Activated CD4-positive, alpha-beta T cell treated with anti-CD3 and anti-CD28 coated beads, Interleukin-2, amount 10 ng/mL, durations not matched to agents 7 days and 5 days (primary cell): ENCODE measurements at places on chromosomes 3 and 15. TPM values are rescaled to one million over a fixed set of nuclear protein-coding genes. Genes with fewer than 3 reads are reported as not detected.

GRCh38 chr3:5709714-5710113, 522.2 kb downstream of the EDEM1 start:
- H3K4me1 ChIP-seq: no peaks in the 10 kb centered on the region
- no peak for DNase-seq
- H3K27me3 ChIP-seq: no peaks in the 10 kb centered on the region
- H3K27ac ChIP-seq: no peak overlapping the region
- H3K36me3 ChIP-seq: no peaks in the 10 kb centered on the region

Gene SH2D7
- total RNA-seq: not detected

Gene PLA2G4E
- not detected for total RNA-seq

- peaks cover 86% of the 10 kb centered on the region for H3K4me1 ChIP-seq
- no peak for DNase-seq
- H3K27ac ChIP-seq: peak overlapping the region; percentile 42
- peaks cover 27% of the 10 kb centered on the region for H3K36me3 ChIP-seq
- no peaks in the 10 kb centered on the region for H3K27me3 ChIP-seq
- H3K4me3 ChIP-seq: peak overlapping the region; percentile 37
Measured at GRCh38 chr15:60574801-60575631, 96.1 kb upstream of the ICE2 start.

DNA sequence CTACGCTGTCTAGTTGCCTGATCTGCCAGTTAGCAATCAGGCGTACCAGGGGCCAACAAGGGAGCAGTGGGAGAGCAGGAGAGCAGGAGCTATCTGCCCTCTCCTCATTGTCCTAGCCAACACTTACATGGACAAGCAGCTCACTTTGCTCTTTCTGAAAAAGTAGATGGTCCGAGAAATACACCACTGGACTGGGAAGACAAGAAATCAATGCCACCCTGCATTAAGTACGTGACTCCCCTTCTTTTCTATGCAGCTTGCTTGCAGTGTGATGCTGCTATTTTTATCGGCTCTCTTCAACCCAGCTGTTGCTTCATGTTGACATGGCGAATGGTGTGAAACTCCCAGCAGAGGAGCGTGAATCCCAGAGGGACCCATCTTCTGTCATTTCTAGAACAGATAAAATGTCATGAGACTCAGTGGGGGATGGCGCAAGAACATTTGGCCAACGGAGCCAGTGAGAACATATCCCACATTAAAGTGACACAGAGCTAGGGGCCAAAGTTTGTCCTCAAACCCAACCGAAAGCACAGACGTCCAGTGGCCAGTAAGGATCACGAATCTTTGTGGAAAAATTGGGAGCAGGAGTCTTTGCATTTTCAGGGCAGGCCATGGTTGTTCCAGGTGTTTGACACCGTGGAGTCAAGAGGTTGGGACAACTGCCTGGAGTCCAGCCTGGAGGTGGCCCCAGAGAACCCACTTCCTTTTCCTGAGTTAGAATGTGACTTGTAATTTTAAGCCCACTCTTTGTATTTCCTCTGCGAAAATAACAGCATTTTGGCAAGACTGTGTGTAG, 53.7 kb upstream of the MEF2A start:
- DNase-seq: no peak
- no peak overlapping the region for H3K4me3 ChIP-seq
- no peaks in the 10 kb centered on the region for H3K27me3 ChIP-seq
- no peaks in the 10 kb centered on the region for H3K36me3 ChIP-seq
- peaks cover 32% of the 10 kb centered on the region for H3K4me1 ChIP-seq
- no peak overlapping the region for H3K27ac ChIP-seq

DNA sequence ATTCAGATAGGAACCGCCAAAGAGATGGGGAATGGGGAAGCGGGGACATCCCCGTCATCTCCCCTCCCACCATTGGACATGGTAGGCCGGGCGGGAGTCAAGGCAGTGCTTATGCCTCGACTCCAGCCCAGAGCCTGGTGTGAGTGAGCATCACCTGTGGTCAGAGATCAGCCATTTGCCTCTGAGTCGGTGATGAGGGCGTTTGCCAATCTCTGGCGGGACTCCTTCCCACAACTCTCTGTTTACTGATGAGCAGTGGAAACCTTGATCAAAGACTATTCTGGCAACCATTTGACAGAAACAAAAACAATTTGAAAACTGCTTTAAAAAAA, 63.9 kb upstream of the HES1 start:
- H3K27ac ChIP-seq: no peak overlapping the region
- DNase-seq: no peak
- peak overlapping the region; percentile 49 for H3K4me3 ChIP-seq
- H3K27me3 ChIP-seq: peaks cover 72% of the 10 kb centered on the region
- H3K4me1 ChIP-seq: peaks cover 18% of the 10 kb centered on the region
- peaks cover 4% of the 10 kb centered on the region for H3K36me3 ChIP-seq

Gene CRABP1
- not detected for total RNA-seq

GRCh38 chr15:77067691-77068367, 3.1 kb downstream of the TSPAN3 start:
- H3K27ac ChIP-seq: no peak overlapping the region
- H3K27me3 ChIP-seq: peaks cover 8% of the 10 kb centered on the region
- H3K36me3 ChIP-seq: peaks cover 2% of the 10 kb centered on the region
- peaks cover 19% of the 10 kb centered on the region for H3K4me1 ChIP-seq

Gene MAP2K1
- total RNA-seq: 72.1 TPM

DNA sequence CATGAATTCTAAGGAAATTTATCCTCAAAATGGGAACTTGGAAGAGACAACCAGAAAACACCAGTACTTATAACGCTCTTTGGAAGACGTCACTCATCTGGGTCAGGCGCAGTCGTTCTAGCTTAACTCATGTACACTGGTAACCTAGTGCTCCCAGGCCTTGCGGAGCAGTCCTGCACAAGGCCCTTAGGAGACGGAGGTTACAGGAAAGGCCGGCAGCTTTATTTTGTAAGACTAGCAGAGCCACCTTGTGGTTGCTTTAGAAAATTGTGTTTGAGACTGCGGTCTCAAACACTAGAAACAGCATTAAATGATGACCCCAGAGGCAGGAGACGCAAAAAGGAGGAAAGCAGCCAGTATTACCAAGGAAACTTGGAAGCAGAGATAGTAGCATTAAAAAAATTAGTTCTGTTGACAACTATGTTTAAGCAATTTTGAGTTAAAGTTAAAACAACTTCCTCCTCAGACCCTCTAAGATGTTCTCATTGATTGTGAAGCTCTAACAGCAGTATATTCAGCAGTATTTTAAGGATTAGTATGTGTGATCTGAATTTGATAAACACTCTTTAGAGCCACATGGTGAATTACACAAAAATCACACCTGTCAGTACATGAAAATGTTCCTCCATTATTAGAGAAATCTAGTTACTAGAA, 141.9 kb upstream of the C2CD4B start:
- no peak overlapping the region for H3K27ac ChIP-seq
- no peaks in the 10 kb centered on the region for H3K36me3 ChIP-seq

Gene CYFIP1
- 16.3 TPM for total RNA-seq

DNA sequence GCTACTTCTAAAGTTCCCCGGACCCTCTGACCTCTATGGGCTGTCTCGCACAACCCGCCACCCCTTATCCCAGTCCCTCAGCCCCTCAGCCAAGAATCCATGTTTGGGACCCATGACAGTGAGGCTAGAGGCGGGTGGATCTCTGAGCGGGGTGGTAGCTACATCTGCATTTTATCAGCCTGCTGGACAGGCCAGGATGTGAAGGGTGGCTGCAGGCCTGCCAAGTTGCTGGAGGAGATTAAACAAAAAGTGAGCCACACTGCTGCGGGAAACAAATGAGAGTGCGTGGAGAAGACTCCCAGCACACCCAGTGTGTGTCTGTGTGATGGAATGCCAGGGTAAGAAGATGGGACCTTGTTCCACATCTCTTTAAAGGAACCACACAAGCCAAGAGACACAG, 51.1 kb upstream of the SPATA12 start:
- H3K27me3 ChIP-seq: peaks cover under 1% of the 10 kb centered on the region
- H3K36me3 ChIP-seq: no peaks in the 10 kb centered on the region
- H3K4me1 ChIP-seq: peaks cover 9% of the 10 kb centered on the region
- no peak overlapping the region for H3K27ac ChIP-seq
- H3K4me3 ChIP-seq: no peak overlapping the region
- no peak for DNase-seq

- H3K27me3 ChIP-seq: peaks cover 2% of the 10 kb centered on the region
- H3K27ac ChIP-seq: peak overlapping the region; percentile 78
- peaks cover 45% of the 10 kb centered on the region for H3K4me1 ChIP-seq
- peak overlapping the region; percentile 35 for H3K4me3 ChIP-seq
Measured at GRCh38 chr3:195150181-195151118, 120.5 kb downstream of the XXYLT1 start.

Gene SEMA7A
- 3.5 TPM for total RNA-seq

- H3K4me1 ChIP-seq: peaks cover 72% of the 10 kb centered on the region
- no peak for DNase-seq
- peaks cover 34% of the 10 kb centered on the region for H3K36me3 ChIP-seq
- H3K27me3 ChIP-seq: no peaks in the 10 kb centered on the region
- no peak overlapping the region for H3K4me3 ChIP-seq
- no peak overlapping the region for H3K27ac ChIP-seq
Measured at GRCh38 chr3:71497367-71497897, 86.1 kb downstream of the FOXP1 start.

Gene CLDN16
- total RNA-seq: not detected

Gene TLR9
- total RNA-seq: 0.65 TPM

- no peak for DNase-seq
- H3K27me3 ChIP-seq: no peaks in the 10 kb centered on the region
- H3K27ac ChIP-seq: no peak overlapping the region
- H3K4me3 ChIP-seq: no peak overlapping the region
Measured at GRCh38 chr3:134527037-134527436, 41.2 kb downstream of the CEP63 start.

DNA sequence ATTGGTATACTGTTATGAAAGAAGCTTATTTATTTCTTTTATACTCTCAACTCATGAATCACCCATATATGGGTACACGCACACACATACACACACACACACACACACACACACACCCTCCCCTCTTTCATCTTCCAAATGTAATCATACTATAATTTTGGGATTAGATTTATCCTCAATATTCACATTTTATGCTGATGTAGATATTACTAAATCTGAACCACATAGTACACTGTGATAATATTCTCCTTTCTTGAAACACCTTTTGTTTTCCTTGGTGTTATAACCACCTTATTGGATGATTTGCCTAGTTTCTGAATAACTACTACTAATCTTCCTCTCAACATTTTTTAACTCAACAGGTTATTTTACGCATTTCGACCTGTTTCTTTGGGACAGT, 8.1 kb upstream of the GHSR start:
- H3K36me3 ChIP-seq: no peaks in the 10 kb centered on the region
- no peak overlapping the region for H3K4me3 ChIP-seq
- no peak for DNase-seq
- no peak overlapping the region for H3K27ac ChIP-seq
- H3K4me1 ChIP-seq: no peaks in the 10 kb centered on the region

Gene CLEC3B
- total RNA-seq: 0.30 TPM

GRCh38 chr3:147411238-147411814, 2.2 kb downstream of the ZIC1 start:
- H3K36me3 ChIP-seq: peaks cover 20% of the 10 kb centered on the region
- H3K4me3 ChIP-seq: peak overlapping the region; percentile 35
- no peak for DNase-seq
- peaks cover 19% of the 10 kb centered on the region for H3K4me1 ChIP-seq
- peak overlapping the region; percentile 70 for H3K27ac ChIP-seq
- peaks cover 74% of the 10 kb centered on the region for H3K27me3 ChIP-seq

- H3K27ac ChIP-seq: no peak overlapping the region
- no peaks in the 10 kb centered on the region for H3K36me3 ChIP-seq
- H3K4me3 ChIP-seq: no peak overlapping the region
- no peaks in the 10 kb centered on the region for H3K4me1 ChIP-seq
- no peak for DNase-seq
Measured at GRCh38 chr15:72098040-72098439, 19.9 kb downstream of the MYO9A start.

DNA sequence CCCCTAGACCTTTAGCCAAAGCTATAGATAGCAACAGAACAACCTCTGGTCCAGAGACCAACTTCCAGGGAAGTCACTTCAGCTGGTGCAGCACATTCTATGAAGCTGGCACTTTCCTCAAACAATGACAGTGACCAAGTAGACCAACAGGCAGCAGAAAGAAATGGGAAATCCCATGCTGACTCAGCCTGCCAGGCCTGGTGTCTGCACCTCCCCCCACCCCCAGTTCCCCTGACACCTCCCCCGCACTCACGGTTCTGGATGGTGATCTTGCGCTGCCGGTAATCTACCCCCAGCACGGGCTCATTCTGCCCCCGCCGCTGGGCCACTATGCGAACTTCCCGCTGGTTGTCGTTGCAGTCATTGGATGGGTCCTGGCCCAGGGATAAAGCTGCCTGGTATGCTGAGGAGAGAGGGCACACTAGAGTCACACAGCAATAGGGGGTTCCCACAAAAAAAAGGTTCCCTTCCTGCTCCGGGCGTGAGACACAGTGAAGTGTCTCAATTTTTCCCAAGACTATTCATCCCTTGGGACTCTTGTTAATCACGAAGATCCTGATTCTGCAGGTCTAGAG, 17.0 kb downstream of the ILDR1 start:
- H3K4me1 ChIP-seq: peaks cover 10% of the 10 kb centered on the region
- peaks cover 14% of the 10 kb centered on the region for H3K27me3 ChIP-seq
- H3K27ac ChIP-seq: no peak overlapping the region
- no peaks in the 10 kb centered on the region for H3K36me3 ChIP-seq
- no peak for DNase-seq

- DNase-seq: no peak
- H3K27ac ChIP-seq: no peak overlapping the region
- no peak overlapping the region for H3K4me3 ChIP-seq
- peaks cover 8% of the 10 kb centered on the region for H3K27me3 ChIP-seq
- H3K4me1 ChIP-seq: peaks cover 6% of the 10 kb centered on the region
- no peaks in the 10 kb centered on the region for H3K36me3 ChIP-seq
Measured at GRCh38 chr3:127750226-127751031, 71.9 kb downstream of the MGLL start.

DNA sequence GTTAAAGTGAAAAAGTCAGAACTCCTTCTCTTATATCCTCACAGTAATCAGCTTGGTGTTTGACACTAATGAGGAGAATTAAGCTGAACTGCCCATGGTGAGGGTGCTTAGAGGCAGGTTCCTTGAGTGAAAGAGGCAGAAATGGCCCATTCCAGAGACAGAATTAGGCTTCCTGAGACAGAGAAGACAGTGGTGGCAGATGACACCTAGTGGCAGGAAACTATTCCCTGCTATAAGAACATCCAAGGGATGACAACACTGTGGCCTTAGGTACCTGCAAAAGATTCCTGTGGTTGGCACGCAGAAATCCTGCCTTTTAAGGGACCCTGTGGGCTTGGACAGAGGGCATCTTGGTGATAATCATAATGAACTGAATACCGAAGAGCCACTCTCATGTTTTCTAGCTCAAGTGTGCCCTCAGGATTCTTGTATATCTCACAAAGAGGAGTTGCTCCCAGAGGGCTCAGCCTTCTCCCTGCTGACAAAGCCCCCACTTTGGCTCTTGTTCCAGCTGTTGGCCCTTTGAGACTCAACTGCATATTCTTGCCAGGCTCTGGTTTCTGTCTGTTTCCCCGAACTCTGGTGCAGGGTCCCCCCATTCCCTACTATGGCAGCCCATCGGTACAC, 56.0 kb downstream of the KBTBD12 start:
- H3K27me3 ChIP-seq: peaks cover 44% of the 10 kb centered on the region
- no peak overlapping the region for H3K27ac ChIP-seq
- H3K4me1 ChIP-seq: no peaks in the 10 kb centered on the region
- DNase-seq: peak; percentile 25
- no peaks in the 10 kb centered on the region for H3K36me3 ChIP-seq
